HL-60 (cell line): ENCODE measurements at places on chromosomes 6 and 20.

GRCh38 chr6:140001005-140001404, 626.6 kb upstream of the CITED2 start:
- no peak for DNase-seq

DNA sequence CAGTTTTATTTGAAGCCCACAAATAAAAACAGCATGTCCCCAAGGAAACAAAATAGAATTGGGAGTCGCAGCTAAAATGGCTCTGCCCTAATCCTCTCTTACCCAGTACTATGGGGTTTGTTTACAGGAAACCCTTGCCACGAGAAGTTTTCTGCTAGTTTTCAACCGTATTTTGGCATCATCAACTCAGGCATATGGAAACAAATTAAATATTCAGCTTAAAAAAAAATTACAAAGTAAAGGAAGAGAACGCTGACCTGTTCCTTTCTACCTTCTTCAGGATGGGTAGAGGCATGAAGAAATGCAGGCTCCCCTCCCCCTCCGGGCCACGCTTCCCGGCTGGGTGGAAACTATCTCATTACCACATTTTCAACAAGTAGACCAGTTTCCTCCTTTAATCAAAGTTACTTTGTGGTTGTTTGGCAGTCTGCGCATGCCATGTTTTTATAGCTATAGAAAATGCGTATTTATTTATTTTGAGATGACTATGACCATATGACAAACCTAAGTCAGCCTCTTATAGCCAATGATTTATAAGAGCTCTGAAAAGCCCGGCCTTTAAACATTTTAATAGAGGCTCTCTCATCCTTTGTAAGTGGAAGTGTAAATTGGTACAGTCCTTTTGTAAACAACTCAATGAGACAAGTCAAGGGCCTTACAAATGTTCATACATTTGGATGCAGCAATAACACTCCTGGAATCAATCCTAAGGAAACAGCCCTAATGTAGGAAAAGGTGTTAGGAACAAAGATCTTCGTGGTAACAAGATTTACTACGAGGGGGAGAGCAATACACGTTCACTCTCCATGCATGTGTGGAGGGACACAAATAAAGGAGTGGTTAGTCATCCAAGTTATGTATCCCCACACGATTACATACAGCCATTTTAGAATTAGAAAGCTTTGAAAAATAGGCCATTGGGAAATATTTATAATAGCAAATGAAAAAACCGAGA, 16.1 kb upstream of the ZNF217 start:
- DNase-seq, result peak; percentile 90

DNA sequence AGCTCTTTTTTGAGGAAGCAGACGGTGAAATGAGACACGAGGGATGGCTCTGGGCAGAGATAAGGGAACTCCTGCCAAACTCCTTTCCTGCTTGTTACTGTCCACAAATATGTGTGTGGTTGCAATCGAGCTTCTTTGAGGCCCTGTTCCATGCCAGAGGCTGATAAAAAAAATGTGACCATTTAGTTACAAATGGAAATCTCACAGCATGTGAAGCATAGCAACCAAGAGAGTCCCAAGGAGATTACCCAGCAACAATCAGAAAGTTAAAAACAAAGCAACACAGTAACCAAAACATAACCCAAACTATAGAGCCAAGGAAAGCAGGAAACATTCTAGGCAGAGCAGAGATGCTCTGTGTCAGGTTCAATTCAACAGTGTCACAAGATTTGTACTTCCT, 35.4 kb upstream of the HMGN3 start:
- DNase-seq, result peak; percentile 26

DNA sequence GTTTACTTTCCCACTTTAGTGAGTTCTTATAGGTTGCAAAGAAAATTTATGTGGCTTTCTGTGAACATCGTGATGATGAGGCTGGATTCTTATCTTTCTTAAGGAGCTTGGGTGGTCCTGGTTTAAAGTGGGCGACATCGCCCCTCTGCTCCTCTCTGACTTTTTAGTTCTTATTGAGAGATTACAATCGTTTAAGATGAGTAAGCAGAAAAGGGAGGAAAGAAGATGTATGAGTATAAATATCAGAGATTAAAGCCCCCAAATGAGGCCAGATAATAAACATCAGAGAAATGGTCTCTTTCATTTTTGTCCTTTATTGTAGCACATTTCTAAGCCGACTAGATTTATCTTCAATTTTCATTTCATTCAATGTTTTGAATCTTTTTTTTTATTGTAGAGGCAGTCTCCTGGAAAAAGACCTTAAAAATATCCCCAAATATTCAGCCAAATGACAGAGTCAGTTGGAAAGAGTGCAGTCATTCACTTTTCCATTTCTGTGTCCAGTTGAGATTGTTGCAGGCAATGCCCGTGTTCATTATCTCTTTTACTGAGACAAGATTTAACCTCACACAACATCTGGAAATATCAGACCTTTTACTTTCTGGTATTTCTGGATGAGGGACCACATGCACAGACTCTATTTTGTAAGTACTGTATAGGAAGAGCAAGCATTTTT, 62.0 kb upstream of the PDE7B start:
- no peak for DNase-seq

- peak; percentile 16 for DNase-seq
Measured at GRCh38 chr6:56046576-56046975, 171.2 kb upstream of the BMP5 start.

DNA sequence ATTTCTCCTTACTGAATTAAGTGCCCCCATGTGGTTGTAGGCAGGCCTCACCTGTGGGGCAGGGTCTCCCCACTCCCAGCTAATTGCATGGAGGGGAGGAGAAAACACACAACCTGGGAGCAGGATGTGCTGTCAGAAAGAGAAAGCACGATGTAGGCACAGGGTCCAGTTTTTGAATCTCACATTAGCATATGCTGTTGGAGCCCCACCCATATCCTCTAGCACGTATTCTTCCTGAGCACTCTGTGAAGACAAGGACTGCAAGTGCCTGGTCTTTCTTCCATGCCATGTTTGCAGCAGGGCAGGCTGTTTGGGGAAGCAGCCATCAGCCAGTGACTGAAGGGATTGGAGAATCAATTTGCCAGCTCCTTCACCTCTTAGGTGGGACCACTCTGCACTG, 108.2 kb downstream of the CFAP61 start:
- DNase-seq, result no peak

- DNase-seq, result no peak
Measured at GRCh38 chr6:106381881-106382280, 21.4 kb downstream of the CRYBG1 start.

DNA sequence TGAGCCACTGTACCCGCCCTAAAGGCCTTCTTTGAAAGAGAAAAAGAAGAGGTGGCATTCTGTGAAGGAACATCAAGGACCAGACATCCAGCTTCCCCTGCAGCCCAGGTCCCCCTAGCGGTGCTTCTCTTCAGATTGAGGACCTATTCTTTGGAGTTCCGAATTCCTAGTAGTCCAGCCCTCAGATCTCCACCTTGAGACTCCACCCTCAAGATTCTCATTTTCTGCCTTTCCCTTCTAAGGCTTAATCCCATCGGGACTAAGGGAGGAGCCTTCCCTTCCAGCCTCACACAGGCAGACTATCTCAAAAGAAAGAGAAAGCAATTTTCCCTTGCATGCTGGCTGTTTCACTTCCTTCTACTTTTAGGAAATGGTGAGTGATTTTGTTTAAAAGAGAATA, 32.5 kb downstream of the MUC22 start:
- no peak for DNase-seq

DNA sequence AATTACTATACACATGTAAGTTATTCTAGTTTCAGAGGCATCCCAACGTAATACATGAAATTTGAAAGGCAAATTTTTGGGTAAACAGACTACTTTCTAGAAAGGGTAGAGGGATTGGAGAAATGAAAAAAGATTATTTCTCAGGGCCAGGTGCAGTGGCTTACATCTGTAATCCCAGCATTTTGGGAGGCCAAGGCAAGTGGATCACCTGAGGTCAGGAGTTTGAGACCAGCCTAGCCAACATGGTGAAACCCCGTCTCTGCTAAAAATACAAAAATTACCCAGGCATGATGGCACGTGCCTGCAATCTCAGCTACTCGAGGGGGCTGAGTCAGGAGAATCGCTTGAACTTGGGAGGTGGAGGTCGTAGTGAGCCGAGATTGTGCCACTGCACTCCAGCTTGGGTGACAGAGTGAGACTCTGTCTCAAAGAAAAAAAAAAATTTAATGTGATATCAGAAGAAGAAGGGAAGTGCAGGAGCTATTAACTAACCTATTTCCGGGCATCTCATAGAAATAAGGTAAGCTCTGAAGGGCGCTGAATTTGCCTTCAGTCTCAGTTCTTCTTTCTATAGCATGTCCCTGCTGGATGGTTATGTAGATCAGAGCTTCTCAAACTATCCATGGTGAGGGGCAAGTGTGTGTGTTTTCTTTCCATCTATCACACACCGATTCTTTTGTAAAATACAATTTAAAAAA, 100.3 kb upstream of the MTHFD1L start:
- no peak for DNase-seq

DNA sequence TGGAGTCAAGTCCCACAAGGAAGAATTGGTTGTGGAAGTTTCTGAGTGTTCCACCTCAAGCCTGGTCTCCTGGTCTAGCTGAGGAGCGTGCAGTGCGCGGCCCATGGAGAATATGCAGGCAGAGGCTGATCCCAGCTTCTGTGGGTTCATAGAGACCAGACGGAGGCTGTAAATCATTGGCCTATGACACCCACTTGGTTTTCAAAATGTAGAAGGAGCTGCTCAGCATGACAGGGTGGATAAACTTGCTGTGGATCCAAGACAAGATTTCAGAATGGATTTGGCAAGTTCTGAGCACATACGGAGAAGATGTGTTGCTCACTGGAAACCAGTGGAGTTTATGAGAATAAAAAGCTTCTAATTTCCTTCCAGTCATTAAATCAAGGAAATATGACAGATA, 744 bp downstream of the KIF25 start:
- no peak for DNase-seq

- DNase-seq, result no peak
Measured at GRCh38 chr6:129623008-129623732, 86.8 kb downstream of the ARHGAP18 start.

DNA sequence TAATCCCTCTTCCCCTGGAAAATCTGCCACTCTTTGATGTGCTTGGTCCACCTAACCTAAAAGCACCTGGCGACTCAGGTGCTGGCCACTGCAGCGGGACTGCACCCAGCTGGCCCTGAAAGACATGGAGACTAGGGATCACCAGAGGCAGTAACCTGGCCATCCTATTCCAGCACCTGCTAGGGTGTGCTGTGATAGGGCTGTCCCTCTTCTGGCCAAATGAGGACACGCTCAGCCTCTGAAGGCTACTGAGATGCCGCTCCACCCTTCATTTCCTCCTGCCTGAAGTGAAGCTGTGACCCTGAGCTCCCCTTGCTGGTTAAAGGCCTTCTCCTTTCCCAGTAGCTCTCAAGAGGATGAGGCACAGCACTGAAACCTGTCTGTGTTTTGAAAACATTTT, 24.4 kb downstream of the FOXC1 start:
- no peak for DNase-seq
